GM12878 (cell line): ENCODE measurements at places on chromosomes 16 and 17.
A peak's percentile ranks its signal among the peaks of the same experiment; 100 is the strongest.

- DNase-seq: no peak
Measured at GRCh38 chr17:54180950-54181349, 358.2 kb downstream of the KIF2B start.

DNA sequence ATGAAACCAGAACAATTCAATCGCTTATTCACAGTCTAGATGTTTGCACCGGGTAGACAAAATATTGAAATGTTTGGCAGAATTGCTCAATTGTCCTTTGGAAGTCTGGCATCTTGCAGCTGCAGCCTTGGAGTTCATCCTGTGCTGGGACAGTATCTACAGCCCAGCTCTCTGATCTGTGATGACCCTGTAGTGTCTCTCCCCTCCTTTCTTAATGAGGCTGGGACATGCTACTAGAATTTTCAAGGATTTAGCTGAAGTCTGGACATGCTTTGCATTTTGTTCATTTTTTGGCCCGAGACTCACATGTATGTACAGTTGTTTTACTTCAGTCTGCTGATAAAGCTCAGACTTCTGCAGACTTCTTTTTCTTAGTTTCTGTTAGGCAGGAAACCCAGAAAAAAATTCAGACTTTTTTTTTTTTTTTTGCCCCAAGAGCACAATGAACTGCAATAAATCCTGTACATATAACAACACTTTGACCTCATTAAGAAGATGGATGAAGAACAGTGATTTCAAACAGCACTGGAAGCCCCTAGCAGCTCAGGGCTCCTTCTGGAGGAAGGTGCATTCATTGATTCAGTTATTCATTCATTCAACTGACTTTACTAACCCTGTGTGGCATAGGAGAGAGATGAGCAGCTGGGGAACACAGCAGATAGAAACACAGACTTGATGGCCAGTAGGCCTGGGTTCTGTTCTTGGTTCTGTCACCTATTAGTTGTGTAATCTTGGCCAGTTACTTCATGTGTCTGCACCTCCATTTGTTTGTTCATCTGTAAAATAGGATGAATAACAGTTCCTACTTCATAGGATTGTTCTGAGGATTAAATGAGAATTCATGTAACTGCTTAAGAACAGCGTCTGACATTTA is 210.0 kb downstream of the MAP2K4 start:
- DNase-seq: no peak

DNA sequence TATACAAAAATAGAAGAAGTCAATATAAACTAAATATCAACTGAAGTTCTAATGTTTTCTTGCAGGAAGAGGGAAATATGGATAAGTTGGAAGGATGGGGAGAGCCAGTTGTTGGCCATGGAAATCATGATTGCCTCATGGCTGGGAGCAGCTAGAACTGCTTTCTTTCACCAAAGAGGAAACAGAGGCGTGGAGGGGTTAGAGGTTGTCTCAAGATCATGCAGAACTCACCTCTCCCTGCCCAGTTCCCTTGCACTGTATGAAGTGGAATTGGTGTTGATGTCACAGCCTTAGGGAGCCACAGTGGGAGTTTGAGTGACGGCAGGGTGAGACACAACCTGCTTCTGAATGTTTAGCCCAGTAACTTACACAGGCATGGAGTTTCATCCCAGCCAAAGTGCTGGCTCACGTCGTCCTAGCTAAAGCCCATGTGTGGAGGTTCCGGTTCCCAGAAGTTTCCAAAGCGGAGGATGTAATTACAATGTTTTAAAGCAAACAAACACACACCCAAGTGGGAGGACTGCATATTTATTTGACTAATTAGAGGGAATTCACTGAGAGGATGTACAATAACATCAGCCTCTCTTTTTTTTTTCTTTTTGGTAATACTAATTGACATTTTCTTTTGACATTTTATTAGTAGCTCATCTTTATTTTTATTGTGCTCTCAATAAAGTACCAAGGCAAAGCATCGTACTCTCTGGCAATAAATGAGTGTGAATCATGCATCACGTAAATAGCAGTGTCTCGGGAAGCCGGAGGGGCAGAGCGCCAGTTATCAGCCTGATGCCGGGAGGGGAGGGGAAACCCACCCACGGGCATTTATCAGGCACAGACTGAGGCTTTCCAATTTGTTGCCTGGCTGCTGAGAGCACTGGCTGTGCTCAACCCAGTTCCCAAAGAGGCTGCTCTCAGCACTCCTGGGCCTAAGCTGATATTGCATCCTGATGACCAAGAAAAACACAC is 118.7 kb upstream of the CDH5 start:
- no peak for DNase-seq

- DNase-seq: no peak
Measured at GRCh38 chr17:72011561-72011960, 109.3 kb upstream of the SOX9 start.

GRCh38 chr17:40176754-40177110 is 538 bp upstream of the RAPGEFL1 start:
- DNase-seq: no peak

- DNase-seq: no peak
Measured at GRCh38 chr17:27240086-27240801, 53.7 kb upstream of the WSB1 start.

DNA sequence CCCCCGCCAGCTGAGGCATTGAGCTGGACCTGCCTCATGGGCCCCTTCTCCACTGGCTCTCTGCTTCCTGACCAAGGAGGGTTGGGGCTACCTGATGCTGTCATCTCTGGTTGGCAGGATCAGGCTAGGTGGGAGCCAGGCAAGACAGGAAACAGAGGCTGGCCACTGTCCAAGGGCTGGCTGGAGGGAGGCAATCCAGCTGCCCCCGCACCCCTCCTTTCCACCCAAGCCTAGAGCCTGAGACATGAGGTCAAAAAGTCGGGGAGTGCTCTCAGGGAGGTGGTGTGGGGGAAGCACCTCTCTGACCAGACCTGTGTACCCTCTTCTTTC is 14.5 kb downstream of the NGFR start:
- DNase-seq: no peak

DNA sequence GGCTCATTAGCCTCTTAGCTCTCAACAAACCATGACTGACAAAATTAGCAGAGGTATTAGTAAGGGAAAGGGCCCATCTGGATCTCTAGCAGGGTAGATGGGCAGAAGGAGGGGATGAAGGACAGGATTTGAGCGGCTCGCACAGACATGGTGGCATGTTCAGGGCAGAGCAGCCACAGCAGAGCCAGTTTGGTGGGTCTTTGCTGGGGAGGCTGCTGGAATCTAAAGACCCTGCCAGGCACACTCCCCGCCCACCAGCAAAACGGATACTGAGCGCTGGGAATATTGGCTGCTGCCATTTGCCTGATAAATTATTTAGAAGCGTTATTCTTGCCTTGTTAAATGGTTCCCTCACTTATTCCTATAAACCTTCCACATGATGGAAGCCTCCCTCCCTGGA is 20.7 kb upstream of the NAT9 start:
- no peak for DNase-seq

- no peak for DNase-seq
Measured at GRCh38 chr17:74822335-74822938, 37.2 kb downstream of the GRIN2C start.

- DNase-seq: no peak
Measured at GRCh38 chr17:73283841-73284282, 22.2 kb upstream of the CPSF4L start.

DNA sequence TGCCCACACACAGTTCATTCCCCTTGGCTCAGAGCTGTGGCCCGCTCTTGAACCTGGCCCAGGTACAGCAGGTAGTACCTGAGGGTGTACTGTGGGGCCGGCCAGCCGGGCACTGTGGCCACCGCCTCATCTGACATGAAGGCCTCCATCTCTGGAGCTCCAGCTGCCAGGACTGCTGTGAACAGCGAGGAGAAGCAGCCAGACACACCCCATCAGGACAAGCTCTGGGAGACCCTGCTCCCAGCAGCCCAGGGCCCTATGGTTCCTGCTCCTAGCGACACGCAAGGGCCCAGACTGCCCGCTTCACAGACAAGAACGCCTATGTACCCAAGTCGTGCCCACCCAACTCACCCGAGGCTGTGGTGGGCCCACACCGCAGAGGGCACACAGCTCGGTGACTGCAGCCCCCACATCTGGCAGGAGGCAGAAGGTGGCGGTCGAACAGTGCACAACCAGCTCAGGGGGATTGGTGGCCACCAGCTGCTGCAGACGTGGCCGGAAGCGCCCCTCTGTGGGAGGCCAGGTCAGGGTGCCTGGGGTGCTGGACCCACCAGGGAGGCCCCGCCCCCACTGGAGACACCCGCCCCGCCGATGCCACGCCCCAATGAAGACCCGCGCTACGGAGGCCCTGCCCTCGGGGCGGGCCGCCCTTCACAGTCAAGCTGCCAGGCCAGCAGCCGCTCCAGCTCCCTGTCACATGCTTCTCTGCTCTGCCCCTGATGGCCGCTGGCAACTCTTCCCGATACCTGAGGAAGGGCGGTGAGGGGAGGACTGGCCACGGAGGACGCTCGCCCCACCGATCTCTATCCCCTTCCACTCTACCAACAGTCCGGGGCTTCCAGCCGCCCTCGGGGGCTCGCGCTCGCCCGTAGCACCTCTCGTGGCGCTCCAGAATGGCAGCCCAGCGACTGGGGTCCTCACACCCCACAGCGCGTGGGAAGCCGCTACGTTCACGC is 1.1 kb upstream of the STUB1 start:
- no peak for DNase-seq

DNA sequence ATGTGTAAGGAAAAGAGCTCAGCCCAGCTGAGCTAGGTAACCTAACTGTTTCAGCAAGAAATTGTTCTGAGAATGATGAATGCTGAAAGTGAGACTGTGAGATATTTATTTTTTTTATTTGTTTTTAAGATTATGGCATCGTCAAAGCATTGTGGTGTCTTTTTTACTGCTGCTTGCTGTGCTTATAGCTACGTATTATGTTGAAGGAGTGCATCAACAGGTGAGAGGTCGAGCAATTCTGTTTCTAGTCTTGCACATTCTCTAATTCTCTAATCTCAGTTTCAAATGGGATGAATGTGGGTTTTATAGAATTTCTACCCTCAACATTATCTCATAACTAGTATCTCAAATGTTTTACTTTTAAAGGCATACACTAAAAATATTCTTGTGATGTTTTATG is 29.9 kb downstream of the VMP1 start:
- no peak for DNase-seq

- DNase-seq: no peak
Measured at GRCh38 chr16:61590577-61590976, 445.7 kb downstream of the CDH8 start.

DNA sequence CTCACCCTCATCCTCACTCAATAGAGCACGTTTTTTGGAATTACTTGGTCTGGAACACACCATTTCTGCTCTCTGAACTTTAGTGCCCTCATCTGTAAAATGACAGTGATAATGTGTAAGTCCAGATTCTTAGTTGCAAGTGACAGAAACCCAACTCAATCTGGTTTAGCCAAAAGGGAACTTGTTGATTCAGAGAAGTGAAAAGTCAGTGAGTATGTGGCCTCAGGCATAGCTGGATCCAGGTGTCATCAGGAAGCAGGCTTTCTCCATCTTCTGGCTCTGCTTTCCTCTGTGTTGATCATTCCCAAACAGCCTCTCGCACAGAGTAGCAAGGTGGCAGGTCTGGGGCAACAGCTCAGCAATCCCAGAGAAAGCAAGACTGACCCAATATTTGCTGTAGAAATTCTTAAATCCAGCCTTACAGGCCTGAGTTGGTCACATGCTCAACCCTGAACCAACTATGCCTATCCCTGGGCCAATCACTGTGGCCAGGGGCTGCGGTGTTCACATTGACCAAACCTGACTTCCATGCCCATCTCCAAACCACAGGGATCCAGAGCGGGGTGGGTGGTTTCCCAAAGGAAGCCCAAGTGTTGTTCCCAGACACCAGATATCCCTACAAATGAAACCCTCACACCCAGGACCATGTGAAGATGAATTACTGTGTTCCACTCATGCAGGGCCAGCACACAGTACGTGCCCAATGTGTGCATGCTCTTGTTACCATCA is 23.3 kb upstream of the ALKBH5 start:
- DNase-seq: no peak

DNA sequence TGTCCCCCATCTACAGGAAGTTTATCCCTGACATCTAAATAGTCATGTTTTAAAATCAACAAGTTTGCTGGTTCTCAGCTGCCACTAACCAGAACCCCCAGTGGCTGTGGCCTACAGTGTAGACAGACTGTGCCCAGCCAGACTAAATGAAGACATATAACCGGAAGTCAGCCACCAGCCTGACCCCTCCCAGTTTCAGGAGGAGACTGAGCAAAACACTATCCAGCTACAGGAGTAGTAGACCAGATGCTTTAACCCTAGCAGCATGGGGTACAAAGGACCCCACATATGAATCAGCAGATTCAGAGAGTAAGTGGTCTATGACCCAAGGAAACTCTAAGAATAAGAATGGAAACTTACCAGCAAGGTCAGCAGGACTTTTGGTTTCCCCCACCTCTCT is 83.4 kb downstream of the HIC1 start:
- DNase-seq: peak; percentile 60

GRCh38 chr17:15651583-15652110 is 32.1 kb upstream of the FBXW10B start:
- DNase-seq: peak; percentile 33

GRCh38 chr16:69465881-69466280 is 41.5 kb downstream of the CYB5B start:
- DNase-seq: no peak

DNA sequence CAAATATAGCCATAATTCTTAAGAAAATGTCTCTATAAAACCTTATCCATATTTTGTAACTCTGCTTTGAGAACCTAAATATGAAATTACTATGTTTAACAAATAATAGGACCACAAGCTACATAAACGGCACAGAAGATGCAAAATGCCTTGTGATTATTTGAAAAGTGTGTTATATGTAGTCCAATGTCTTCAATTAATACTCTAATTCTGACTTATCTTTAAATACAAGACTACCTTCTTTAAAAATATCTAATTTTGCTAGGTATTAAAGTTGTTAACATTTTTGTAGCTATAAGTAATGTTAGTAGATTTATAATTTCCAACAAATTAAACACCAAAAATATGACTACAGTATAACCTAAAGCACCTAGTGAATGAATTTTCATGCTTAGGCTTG is 17.0 kb downstream of the PSMD12 start:
- DNase-seq: no peak

DNA sequence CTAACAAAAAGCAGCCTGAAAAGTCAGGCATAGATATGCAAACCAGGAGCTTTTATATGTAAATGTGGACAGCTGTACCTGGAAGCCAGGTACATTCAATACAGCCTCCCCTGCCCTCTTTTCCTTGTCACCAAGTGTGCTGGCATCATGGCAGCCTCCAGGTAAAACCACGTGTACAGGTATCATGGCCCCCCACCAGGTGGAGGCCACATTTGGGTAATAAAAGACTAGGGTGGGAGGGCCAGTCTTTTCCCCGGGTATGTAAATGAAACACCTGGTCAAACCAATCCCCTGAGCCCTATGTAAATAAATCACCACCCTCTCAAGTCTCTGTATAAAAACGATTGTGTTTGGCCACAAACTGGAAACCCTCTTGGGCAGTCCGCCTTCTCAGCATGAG is 226.4 kb upstream of the GOT2 start:
- no peak for DNase-seq

DNA sequence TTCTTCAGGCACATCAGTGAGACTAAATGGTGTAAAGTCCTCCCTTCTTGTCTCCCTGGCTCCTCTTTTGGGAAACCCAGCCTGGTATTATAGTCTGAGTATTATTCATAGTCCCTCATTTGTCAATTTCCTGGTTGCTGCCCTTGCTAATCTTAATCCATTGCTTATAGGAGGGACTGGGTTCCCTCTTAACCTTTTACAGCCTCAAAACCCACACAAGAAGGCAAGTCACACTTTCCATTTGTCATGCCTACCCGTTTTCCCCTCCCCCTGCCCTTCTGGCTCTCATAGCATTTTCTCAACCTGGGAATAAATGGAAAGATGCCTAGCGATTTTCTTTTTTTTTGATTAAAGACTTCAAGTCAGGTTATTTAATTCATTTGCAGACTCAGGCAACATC is 124.8 kb downstream of the MAP2K6 start:
- DNase-seq: no peak
